ENCODE measurements at places on chromosomes 3 and 15.

- DNase-seq = no peak
These were observed 4.8 kb upstream of the PLA1A start for GRCh38 chr3:119592861-119593260.

GRCh38 chr15:67884009-67884408 is 44.2 kb upstream of the RNU6-1 start:
- no peak for DNase-seq

- peak; percentile 62 for DNase-seq
These were observed 116.4 kb upstream of the ARHGEF3 start for GRCh38 chr3:56918111-56918568.

DNA sequence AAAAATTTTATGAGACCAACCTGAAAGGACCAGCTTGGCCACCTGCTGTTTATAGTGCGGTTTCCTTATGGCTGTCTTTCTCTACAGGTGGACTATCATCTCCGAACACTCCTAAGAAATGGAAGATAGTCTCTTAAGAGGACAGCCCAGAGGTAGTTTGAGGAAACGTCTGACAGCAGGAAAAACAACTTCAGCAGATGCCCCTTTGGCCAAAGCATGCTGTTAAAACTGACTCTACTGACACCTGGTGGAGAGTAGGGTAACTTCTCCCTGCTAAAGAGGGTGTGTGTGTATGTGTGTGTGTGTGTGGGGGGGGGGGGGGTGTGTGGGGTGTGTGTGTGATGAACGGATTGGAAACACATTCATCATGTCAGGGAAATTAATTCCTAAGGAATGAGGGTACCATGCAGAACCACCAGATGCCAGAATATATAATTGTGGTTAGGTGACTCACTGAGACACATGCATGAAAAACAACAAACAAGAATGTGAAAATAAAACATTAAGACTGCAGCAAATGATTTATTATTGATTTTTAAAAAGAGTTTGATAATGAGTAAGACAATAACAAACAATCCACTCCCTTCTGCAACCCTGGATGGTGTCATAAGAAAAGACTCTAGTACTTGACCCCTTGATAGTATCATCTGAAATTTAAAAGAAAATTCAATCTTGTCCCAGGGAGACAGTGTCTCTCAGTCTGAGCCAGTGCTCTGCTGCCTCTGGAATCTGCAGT is 256.5 kb downstream of the THRB start:
- no peak for DNase-seq

GRCh38 chr3:143972155-143972504 is 507 bp downstream of the DIPK2A start:
- DNase-seq = no peak

- no peak for DNase-seq
These were observed 94.8 kb downstream of the FLNB start for GRCh38 chr3:58102976-58103451.

DNA sequence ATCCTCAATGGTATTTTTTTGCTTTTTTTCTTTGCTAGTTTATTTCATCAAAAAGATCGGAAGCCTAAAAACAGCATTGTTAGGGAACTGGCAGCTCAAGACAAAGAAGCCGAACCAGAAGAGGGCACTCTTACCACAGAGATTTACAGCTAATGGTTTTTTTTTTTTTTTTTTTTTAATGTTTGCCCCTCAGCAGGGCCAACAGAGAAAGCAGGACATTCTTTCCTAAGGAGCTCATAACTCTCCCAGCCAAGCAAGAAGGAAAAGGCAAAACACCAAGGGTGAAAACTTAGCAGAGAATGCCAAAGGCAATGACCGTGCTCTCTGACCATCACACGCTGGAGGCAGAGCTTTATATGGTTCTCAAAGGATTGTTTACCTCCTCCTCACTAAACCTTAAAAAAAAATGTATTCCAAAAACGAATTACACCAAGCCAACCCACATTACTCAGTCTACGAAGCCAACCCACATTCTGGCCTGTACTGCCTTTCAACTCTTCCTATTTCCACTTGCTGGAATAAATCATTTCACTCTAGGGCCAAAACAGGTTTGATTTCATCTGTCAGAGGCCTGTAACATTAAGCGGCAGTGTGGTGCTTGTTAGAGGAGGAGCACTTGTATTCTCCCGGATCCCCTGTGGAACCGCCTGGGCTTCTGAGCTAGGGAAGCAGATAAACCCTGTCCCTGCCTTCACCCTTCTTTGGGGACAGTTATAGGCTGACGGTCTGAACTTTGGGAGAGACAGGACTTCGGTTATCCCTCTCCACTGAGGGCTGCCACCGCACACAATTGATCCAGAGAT is 35.6 kb upstream of the GYG1 start:
- DNase-seq = no peak

- no peak for DNase-seq
These were observed 316.5 kb upstream of the PLSCR5 start for GRCh38 chr3:146921693-146922092.

- no peak for DNase-seq
These were observed 271.4 kb upstream of the RARB start for GRCh38 chr3:25156626-25157025.

DNA sequence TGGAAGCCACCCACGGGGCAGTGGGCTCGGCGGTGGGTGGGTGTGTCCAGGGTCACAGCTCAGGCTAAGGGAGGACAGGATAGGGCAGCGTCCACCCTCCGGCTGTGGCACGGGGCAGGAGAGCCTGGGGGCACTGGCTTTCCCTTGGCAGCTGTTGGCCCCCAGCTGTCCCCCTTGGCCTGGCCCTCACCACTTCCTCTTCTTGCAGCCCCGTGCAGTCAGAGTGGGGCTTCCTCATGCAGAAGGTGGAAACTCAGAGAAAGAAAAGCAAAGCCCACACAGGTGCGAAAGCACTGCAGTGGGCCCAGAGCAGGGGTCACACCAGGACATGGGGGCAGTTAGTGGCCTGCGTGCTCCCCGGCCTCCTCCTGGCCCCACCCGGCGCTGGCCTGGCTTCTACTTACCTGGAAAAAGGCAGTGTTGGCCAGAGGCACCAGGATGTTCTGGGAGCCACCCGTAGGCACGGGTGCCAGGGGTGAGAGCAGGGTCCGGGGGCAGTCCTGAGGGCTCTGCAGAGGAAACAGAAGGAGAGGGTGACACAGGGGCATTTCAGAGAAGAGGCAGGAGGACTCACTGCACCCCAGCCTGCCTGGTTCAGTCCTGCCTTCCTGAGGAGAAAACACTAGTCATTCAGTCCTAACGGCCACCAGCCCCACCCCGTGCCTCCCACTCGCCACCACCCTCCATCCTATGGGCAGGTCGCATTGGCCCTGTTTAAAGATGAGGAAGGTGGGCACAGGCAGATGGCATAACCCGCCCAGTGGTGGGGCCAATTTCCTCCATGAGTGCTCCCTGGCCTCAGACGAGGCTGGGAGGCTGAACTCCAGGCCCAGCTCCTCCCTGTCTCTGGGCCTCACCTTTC is 28.3 kb downstream of the PLXND1 start:
- DNase-seq = no peak

GRCh38 chr3:134328147-134328591 is 46.1 kb downstream of the AMOTL2 start:
- DNase-seq = no peak

DNA sequence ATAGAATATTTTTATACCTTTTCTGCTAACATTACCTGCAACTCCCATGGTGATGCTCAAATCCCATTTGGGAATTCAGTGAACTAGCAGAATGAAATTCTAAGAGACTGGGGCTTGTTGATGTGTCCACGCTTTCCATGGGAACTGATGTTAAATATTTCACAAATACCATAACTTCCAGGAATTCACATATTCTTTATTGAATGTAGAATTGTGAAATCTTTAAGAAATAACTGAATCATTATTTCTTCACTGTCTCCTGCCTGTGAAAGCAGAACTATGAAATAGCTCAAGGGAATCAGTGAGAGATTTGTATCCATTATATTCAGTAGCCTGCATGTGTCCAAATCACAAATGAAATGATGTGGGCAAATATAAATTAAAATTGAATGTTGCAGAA is 130.8 kb downstream of the SERPINI1 start:
- no peak for DNase-seq

GRCh38 chr3:150419959-150420358 is 11.9 kb downstream of the TSC22D2 start:
- DNase-seq = no peak

GRCh38 chr3:9627901-9628633 is 21.2 kb upstream of the MTMR14 start:
- no peak for DNase-seq

- no peak for DNase-seq
These were observed 37.8 kb downstream of the CEMIP start for GRCh38 chr15:80816936-80817335.

GRCh38 chr15:70289191-70289955 is 191.7 kb upstream of the TLE3 start:
- DNase-seq = no peak

GRCh38 chr3:188646592-188646991 is 492.6 kb downstream of the LPP start:
- DNase-seq = no peak

DNA sequence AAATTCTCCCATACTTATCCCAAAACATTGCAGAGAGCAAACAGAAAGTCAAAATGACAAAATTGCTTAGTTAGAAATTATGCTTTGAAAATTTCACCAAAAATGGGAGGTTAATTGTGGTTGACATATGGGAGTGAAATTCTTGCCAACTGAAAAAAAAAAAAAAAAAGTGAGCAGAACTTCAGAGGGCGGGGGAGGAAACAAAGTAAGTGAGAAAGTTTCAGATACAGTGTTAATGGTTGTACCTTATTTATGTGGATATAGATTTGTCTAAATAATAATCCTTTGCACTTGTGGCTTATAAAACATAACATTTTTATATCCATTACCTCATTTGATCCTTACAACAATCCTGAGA is 91.5 kb upstream of the RAP2B start:
- DNase-seq = no peak

- no peak for DNase-seq
These were observed 295.5 kb upstream of the GADL1 start for GRCh38 chr3:31189971-31190370.

- no peak for DNase-seq
These were observed 20.3 kb upstream of the ABTB1 start for GRCh38 chr3:127652246-127652995.

- DNase-seq = no peak
These were observed 1324.6 kb downstream of the NSUN3 start for GRCh38 chr3:95387242-95388021.

DNA sequence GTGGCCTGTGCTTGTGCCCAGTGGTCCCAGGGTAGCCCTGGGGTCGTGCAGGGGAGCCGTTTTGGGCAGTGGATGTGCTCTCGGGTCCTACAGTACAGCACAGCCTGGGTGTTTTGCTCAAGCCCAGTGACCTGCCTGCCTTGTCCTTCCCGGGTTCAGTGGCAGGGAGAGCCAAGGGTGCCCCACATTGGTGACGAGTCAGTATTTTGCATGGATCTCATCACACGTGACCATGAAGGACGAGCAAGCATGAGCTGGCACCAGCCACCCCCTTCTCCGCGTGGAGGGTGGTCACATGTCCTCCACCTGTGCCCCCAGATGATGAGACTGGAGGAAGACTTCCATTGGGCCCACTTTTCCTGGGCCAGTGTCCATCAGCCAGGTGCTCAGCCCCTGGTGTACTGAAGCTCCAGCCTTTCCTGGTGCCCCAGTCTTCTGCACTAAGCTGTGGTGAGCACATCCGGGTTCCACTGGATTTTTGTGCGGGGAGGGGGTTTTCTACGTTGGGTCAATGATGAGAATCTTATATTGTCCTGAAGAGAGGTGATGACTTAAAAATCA is 197.5 kb downstream of the UBE3A start:
- DNase-seq = no peak

DNA sequence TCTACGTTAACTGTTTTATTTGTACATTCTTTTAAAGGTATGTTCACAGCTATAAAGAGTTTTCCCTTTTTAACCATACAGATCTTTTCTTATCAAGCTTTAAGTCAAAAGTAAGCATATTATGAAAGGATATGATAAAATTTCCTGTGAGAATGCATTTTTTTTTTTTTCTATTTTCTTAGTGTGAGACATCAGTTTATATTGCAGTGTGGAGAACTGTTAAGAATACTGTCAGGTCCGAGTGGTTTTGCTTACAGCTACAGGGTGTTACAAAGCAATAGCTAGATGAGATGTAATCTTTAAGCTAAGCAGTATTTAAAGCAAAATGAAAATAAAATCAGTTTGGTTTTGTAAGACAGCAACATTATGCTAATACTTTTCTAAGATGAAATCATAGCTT is 133.2 kb downstream of the SLC25A26 start:
- no peak for DNase-seq

GRCh38 chr15:65963911-65964482 is 94.7 kb downstream of the RAB11A start:
- DNase-seq = no peak

DNA sequence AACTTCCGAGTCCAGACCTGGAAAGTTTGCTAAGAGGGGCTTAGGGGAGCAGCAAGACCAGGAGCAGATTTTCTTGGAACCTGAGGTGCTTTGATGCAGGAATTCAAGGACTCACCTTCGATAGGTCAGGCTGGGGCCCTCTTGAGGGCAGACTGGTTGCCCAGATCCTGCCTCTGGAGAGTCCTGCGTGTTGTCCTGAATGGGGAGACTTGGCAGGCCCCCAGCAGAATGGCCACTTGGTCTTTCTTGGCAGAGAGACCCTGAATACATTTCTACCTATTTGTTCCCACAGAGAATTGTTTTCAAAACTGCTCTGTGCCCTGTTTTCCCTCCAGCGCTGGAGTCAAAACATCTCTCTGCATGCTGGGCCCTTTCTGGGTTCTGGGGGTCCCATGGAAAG is 4.2 kb downstream of the KLF13 start:
- DNase-seq = no peak

DNA sequence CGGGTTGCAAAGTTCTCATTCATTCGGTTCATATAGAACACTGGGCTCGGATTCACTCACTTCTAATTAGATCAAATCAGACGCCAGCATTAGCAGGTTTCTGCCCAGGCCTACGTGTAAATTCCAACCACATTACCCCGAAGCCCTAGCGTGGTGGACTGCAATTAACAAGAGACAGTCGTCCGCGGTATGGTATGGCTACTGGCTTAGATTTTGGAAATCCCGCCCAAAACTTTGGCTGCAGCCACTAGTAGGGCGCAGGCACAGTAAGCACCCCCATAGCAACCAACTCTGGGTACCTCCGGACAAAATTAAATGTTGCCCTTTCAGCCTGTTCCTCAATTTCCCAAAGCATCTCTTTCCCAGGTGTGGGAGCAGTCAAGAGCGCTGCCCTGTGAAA is 771 bp downstream of the RARRES1 start:
- no peak for DNase-seq

GRCh38 chr15:35290301-35290721 is 205.2 kb upstream of the NANOGP8 start:
- no peak for DNase-seq

DNA sequence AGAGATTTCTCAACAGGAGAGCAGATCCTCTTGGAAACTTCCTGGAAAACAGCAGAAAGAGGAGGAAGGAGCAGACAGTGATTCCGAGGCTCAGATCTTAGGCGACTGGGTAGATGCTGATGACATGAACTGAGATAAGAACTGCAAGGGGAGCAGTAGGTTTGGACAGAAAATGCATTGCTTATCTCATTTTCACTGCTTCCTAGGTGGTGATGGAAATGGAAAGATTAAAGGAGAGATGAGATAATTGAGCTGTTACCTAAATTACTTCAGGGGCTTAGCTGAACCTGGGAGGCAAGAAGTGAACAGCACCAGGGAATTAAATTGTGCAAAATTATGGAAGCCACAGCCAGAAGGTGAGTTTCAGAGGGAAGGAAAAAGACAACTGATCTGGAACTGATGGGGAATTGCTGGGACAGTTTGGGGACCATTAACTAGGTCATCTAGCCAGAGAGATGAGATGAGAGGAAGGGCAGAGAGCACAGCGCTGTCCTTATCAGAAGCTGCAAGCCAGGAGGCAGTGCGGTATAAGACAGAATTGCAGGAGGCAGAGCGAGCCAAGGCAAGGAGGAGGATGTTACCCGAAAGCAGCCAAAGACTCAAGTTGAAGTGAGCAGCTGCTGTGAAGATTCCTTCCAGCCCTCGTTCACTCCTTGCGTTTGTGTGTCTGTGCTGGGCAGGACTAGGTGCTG is 140.4 kb downstream of the SRGAP3 start:
- no peak for DNase-seq

All from stimulated activated CD4-positive, alpha-beta T cell treated with anti-CD3 and anti-CD28 coated beads, TNF-alpha, amount 100 ng/mL, for 24 hours (primary cell).